ENCODE measurements at places on chromosomes 5 and 9. TPM values are rescaled to one million over a fixed set of nuclear protein-coding genes. Genes with fewer than 3 reads are reported as not detected.

Gene SPINK7
- total RNA-seq: not detected

Gene ASPN
- not detected for total RNA-seq

Gene IL5
- not detected for total RNA-seq

Gene WDR31
- total RNA-seq: 0.88 TPM

Gene IFNA2
- not detected for total RNA-seq

Gene HRCT1
- total RNA-seq: 0.30 TPM

Gene SHOC1
- not detected for total RNA-seq

Gene ENTREP1
- 0.71 TPM for total RNA-seq

Gene SLC46A2
- total RNA-seq: not detected

Gene PPP3R2
- total RNA-seq: not detected

Gene IFNE
- 1.4 TPM for total RNA-seq

Gene INSL4
- 13.9 TPM for total RNA-seq

Gene SIT1
- not detected for total RNA-seq

Gene OCLN
- 11.7 TPM for total RNA-seq

Gene APBA1
- total RNA-seq: 0.51 TPM

Gene C6
- total RNA-seq: not detected

Gene SPINK13
- total RNA-seq: not detected

Gene BARX1
- total RNA-seq: 11.1 TPM

Gene PCDHB10
- 0.06 TPM for total RNA-seq

Gene LHX3
- total RNA-seq: 0.07 TPM

Gene PLAC8L1
- not detected for total RNA-seq

Gene SPAG8
- total RNA-seq: 0.41 TPM

Gene NRARP
- total RNA-seq: 3.9 TPM

Gene GARIN3
- total RNA-seq: not detected

Gene ANKRD18A
- 4.9 TPM for total RNA-seq

Gene FCN2
- total RNA-seq: not detected

Gene SLC45A2
- total RNA-seq: not detected

Gene CCDC171
- 0.30 TPM for total RNA-seq

Gene CLPTM1L
- 159 TPM for total RNA-seq

Gene PCDHB7
- not detected for total RNA-seq

Gene FREM1
- not detected for total RNA-seq

Gene MEIKIN
- not detected for total RNA-seq

Gene TAF11L5
- total RNA-seq: not detected

Gene LECT2
- not detected for total RNA-seq

Gene HSPA4
- total RNA-seq: 195 TPM

Gene QRFP
- not detected for total RNA-seq

Gene PTGS1
- total RNA-seq: 1.3 TPM

Gene TAF9
- 122 TPM for total RNA-seq

Gene CFAP90
- 0.89 TPM for total RNA-seq

Gene MSANTD3
- total RNA-seq: 74.2 TPM

Gene ARHGEF39
- total RNA-seq: 17.0 TPM

Gene DNM1
- 86.0 TPM for total RNA-seq

Gene FAM153A
- not detected for total RNA-seq

Gene RLN2
- total RNA-seq: 0.24 TPM

Gene PCSK1
- 0.67 TPM for total RNA-seq

Gene NCS1
- total RNA-seq: 43.3 TPM

Gene LCN9
- not detected for total RNA-seq

Gene DND1
- 0.73 TPM for total RNA-seq

Gene ARHGEF28
- 15.0 TPM for total RNA-seq

Gene GDNF
- total RNA-seq: 0.11 TPM

Gene JAKMIP2
- total RNA-seq: not detected

Gene SOHLH1
- total RNA-seq: not detected

Gene TEX48
- not detected for total RNA-seq

Gene SLC36A2
- not detected for total RNA-seq

Gene EQTN
- total RNA-seq: not detected

Gene KLHL3
- 0.18 TPM for total RNA-seq

Gene WDR55
- total RNA-seq: 28.6 TPM

Measured in A549 treated with RU486 at 1 μM for 4 hours (cell line).